CD4-positive, alpha-beta T cell (primary cell): ENCODE measurements at places on chromosomes 12 and 14.

- no peak for DNase-seq
These were observed 1487.0 kb upstream of the FLRT2 start for GRCh38 chr14:84042992-84043391.

GRCh38 chr14:90799420-90799819, 16.8 kb downstream of the TTC7B start:
- DNase-seq: no peak

DNA sequence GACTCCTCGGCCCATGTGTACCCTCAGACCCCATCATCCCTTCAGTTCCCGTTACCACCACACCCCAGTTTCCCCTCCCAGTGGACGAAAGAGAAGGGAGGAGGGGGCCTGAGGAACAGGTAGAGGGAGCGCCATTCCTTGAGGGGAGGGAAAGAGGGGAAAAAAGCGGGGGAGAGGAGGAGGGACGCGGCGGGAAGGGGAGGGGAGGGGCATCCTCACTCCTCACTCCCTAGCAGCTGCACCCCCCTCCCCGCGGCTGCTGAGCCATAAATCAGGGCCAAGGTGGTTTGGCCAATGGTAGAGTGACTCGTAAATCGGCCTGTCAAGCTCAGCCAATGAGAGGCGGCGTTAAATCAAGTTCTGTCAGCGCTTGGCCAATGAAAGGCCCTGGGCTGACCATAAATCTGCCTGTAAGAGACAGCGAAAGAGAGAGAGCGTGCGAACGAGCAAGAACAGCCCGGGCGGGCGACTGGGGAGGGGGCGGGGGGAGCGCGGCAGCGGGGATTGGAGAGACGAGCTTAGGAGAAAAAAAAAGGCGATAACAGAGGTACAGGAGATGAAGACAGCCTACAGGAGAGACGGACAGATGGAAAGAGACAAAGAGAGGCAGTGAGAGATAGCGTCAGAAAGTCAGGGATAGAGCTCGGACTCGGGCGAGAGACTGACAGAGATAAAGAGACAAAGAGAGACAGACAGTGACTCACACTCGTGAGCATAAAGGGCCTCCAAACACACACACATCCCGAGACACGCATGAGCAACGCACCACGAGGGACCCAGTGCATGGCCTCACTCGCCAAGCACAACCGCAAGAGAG, 5.1 kb downstream of the GPR84 start:
- DNase-seq: peak; percentile 96

DNA sequence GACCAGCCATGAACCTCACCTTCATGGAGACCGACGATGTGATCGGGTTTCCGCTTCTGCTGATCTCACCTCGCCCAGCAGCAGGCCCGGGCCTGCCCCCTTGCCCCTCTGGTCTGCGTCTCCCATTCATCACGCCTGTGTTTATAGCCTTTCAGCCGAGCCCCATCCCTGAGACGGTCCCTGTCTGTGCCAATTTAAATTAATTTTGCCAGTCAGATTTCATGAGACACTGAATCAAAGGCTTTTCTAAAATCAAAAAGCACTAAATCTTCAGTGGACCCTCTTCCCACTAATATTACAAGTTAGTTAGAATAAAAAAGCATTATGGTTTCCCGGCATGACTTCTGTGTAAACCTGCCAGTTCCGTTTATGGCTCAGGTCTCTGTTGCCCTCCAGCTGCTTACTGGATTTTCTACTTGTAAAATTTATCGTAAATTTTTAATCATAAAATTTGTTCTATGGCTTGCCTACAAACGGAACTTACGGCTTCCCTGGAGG, 155.9 kb downstream of the ESRRB start:
- DNase-seq: no peak

GRCh38 chr12:27802511-27802910, 22.5 kb upstream of the MANSC4 start:
- DNase-seq: no peak

GRCh38 chr14:89178376-89178775, 238.7 kb downstream of the FOXN3 start:
- no peak for DNase-seq

GRCh38 chr12:30564394-30564793, 131.3 kb downstream of the IPO8 start:
- no peak for DNase-seq

- DNase-seq: no peak
These were observed 2.0 kb downstream of the RMST start for GRCh38 chr12:97464385-97465321.

- no peak for DNase-seq
These were observed 49.8 kb upstream of the FAM222A start for GRCh38 chr12:109663795-109664194.

DNA sequence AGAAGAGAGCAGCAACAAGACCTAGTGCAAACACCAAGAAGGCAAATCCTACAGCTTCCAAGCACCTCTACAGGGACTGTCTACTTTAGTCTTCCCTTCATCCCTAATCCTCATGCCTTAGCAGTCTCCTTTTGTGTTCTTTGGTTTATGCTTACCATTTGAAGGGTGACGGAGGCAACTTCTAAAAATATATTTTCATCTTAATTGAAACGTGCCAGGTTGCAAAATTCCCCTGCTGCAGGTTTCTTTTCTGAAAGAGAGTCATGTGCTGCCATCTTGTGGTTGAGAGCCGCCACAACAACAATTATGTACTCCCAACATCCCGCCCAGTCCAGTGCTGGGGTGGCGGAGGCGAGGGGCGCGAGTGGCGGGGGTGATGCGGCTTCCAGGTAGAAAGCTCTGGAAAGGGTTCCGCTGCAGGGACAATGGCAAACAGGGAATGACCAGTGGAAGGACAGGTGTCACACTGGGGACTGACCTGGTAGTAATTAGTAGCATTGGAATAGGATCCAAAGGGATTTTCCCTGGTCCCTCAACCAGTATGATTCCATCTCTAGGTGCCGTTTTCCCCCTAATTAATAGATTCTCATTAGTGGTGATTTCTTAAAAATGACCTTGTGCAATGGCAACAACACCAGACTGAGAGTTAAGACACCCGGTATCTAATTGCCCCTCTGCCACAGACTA, 80.3 kb upstream of the GNG2 start:
- DNase-seq: peak; percentile 51

GRCh38 chr12:103353913-103354312, 141.9 kb downstream of the C12orf42 start:
- no peak for DNase-seq

DNA sequence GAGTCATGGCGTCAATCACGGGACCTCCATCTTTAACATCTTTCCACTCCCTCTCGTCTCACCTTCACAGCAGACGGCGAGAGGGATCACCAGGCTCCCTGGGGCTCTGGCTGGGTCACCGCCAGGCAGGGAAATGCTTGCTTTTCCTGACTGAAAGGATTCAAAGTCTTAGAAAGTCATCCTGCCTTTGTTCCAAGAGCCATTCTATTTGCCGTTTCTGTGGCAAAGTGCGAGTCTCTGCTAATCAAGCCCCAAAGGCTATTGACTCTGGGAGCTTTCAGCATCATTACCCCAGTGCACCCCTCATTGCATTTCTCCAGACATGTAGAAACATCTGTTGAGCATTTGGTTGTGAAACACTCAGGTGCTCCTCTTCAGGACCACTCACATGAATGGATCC, 69.6 kb downstream of the GSC start:
- no peak for DNase-seq

DNA sequence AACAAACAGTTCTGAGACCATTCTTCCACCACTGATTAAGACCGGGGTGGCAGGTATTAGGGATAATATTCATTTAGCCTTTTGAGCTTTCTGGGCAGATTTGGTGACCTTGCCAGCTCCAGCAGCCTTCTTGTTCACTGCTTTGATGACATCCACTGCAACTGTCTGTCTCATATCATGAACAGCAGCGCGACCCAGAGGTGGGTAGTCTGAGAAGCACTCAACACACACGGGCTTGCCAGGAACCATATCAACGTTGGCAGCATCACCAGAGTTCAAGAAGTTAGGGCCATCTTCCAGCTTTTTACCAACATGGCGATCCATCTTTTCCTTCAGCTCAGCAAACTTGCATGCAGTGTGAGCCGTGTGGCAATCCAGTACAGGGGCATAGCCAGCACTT, 16.9 kb downstream of the AEBP2 start:
- no peak for DNase-seq

DNA sequence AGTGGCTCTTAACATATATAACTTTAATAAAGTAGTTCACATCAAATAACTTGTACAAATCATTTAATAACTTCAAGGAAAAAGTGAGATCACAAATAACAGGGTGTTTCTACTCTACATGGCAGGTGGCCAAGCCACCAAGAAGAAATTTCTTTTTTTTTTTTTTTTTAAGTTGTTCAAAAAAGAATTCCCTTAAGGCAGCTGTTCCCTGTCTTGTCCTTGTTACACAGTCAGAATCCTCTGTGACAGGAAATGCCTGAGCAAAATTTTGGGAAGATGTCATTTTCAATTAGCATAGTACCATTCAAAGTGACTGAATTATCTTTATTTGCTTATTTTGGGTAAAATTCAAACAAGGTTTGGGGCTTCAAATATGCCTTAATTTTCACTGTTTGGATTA, 79.4 kb downstream of the LIN7A start:
- no peak for DNase-seq

DNA sequence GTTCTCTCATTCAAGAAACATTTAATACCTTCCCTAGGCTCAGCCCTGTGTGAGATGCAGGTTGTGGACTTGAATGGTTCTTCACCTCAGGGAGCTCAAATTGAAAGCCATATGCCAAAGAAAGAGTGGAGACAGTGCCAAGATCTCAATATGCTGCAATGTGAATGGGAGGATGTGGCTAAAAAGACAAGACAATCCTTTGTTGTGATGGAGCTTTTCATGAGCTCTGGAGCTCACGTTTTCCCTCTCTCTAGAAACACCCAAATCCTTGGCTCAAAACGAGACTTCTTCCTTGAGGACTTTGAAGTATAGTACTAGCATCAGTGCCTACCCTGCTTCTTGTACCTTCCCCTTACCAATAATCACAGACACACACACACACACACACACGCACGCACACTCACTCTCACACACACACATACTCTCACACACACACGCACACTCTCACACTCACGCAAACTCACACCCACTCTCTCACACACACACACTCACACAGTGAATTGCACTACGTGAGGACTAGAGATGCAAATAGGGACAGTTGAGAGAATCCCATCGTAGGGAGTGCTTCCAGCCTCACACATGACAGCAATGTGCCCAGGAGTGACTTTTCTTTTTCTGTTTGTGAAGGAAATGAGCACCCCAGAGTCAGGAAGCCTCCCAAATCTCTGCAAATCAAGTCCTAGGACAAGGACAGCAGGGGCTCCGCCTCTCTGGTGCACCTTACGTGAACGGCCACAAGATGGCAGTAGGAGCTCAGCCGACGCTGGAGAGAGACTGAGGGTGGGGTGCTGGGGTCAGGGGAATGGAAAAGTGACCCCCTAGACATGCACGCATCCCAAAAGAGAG, 231.4 kb downstream of the PCNX1 start:
- DNase-seq: peak; percentile 69

DNA sequence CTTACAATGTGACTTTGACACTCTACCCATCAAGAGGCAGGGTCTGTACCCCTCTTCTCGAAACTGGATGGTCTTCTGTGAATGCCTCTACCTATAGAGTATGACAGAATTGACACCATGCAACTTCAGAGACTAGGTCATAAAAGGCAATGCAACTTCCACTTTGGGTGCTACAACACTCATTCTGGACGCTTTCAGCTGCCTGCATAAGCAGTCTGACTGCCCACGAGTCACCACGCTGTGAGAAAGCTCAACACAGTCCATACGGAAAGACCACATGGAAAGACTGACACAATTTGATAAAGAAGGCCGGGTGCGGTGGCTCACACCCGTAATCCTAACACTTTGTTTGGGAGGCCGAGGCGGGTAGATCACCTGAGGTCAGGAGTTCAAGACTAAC, 14.9 kb downstream of the SLC7A7 start:
- DNase-seq: no peak

- no peak for DNase-seq
These were observed 158.6 kb downstream of the ZNF664 start for GRCh38 chr12:124131659-124132058.

GRCh38 chr12:119725523-119725922, 57.6 kb downstream of the PRKAB1 start:
- DNase-seq: no peak

GRCh38 chr12:72271451-72272090, 599 bp upstream of the TRHDE start:
- peak; percentile 4 for DNase-seq

DNA sequence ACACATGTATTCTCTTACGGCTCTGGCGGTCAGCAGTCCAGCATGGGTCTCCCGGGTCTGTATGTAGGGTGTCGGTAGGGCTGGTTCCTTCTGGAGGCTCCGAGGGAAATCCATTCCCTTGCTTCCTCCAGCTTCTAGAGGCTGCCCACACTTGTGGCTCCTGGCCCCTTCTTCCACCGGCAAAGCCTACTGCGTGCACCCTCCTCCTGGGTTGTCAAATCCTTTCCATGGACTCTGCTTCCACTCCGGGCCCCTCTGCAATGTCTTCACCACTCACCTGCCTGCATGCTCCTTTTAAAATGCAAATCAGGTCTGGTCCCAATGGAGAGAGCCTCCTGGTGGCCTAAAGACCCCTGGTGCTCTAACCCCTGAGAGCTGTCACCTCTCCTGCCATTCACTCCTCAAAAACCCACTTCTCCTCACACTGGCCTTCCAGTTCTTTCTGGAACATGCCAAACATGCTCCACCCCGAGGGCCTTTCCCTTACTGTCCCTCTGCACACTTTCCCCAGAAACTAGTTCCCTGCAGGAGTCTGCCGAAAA, 108.5 kb downstream of the DICER1 start:
- no peak for DNase-seq

- DNase-seq: no peak
These were observed 90.8 kb downstream of the PRKAB1 start for GRCh38 chr12:119758722-119759121.

- DNase-seq: no peak
These were observed 268 bp downstream of the NDUFB1 start for GRCh38 chr14:92121207-92121669.

DNA sequence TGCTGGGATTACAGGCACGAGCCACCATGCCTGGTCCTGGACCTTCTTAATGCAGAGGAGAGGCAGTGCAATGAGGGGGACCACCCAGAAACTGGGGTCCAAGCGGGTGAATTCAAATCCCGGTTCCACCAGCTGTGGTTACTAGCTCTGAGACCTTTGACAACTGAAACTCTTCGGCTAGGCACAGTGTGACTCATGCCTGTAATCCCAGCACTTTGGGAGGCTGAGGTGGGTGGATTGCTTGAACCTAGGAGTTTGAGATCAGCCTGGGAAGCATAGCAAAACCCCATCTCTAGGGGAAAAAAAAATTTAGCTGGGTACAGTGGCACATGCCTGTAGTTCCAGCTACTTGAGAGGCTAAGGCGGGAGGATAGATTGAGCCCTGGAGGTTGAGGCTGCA, 5.0 kb upstream of the CD4 start:
- no peak for DNase-seq

- DNase-seq: no peak
These were observed 24.0 kb downstream of the TTC9 start for GRCh38 chr14:70665448-70666360.
